ENCODE measurements at places on chromosomes 5 and 9.

DNA sequence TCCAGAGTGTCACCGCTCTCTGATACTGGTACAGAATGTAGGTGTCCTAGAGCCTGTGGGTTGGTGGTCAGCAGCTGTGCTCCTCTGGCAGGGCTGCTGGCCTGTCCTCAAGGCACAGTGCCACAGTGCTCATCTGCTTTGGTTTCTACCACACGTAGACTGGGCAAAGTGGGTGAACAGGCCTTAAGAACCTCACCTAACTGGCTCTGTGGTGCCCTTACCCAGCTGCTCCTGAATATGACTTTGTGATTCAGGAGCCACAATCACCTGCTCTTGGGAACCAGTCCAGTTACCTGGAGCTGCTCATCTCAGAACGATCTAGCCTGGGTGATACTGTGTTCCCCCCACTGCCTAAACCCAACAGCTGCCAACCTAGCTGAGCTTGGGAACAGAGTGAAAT is 6.4 kb downstream of the NOP16 start:
- DNase-seq: no peak

DNA sequence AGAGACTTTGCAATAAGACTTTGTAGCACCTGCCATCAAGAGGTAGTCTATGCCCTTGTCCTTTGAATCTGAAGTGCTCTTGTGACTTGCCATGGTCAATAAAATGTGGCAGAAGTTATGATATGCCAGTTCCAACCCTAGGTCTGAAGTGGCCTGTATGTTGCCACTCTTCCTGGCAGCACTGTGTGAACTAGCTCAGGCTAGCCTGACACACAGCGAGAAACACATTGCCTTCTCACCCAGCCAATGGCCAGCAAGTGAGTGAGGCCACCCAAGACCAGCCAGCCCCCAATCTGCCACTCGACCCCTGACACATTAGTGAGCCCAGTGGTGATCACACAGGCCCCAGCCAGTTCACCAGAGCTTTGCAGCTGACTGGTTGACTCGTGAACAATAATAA is 52.7 kb upstream of the OSMR start:
- DNase-seq: no peak

DNA sequence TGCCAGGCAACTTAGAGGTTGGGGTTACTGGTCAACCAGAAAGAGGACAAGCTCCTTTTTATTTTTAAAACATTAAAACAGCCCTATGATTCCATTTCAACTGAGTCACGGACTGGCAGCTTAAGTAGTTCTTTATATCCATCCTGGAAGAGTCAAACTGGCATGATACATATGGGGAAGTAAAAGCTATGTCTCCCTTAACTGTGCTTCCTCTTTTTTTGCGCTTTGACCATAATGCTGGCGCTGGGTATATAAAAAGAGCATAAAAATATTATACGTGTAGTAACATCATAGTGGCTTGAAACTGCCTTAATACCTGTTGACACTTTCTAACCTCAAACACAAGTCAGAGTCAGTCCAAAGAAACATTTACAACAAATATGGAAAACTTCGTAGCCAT is 274.4 kb downstream of the CSNK1G3 start:
- DNase-seq: no peak

DNA sequence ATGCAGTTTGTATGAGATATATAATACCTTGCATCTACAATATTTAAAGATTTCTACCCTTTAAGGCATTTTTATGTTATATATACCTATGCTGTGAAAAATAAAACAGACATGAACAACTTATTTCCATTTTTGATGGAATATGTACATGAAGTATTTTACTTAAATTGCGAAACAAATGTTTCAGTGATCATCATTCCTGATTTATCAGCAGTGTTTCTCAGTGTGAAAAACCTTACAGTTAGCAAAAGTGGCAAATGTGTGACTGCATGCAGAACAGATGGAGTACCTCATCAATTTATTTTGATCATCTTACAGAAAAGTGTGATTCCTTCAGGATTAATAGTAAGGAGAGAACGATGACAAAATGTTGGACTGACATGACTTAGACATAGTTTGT is 43.1 kb downstream of the PRR16 start:
- no peak for DNase-seq

GRCh38 chr5:53478411-53479044 is 1.9 kb upstream of the FST start:
- peak; percentile 30 for DNase-seq

DNA sequence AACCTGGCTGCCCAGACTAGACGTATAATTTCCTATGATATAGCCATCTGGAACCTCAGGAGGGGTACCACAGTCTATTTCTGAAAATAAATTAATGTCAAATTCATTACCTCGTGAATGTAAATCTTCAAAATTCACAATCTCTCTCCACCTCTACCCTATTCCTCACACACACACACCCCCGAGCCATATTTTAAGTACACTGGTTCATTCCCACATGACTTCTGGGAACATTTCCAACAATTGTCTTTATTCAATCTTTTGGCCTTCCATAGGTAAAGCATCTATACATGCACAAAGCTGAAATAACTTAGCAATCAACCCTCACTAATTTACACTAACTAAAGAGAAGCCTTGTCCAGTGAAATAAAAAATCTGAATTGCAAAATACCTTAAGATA is 32.7 kb downstream of the SUSD1 start:
- no peak for DNase-seq

DNA sequence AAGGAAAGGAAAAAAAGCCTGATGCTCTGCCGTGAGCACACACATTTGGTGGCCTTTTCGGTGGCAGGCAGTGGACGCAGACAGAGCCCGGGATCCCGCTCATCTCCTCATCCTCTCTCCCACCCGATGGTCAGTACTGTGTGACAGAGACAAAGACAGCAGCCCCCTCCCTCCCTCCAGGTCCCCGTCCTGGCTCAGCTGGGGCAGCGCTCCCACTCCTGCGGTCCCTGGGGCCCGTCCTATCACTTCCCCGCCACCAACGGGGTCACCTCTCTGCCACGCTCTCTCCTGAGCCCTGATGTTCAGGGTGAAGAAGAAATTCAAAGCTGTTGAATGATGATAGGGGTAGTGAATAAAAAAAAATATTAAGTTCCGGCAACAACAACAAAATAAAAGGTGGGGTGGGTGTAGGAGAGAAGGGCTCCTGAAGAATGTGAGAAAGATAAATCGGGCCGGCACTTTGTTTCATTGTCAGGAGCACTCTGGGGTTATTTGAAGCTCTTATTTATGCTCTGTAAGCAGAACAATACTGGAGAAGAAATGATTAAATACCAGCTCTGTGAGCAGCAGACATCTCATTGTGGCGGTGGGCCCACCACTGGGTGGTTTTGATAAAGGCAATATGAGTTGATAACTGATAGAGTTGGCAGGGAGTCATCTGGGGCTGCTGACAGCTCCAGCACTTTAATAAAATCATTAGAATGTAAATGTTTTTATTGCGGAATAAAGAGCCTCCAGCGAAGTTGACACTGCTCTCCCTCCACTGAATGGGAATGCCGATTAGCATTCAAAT is 417.7 kb downstream of the IRX1 start:
- no peak for DNase-seq

GRCh38 chr9:121328876-121329681 is 41.0 kb downstream of the STOM start:
- no peak for DNase-seq

GRCh38 chr9:21096172-21096900 is 18.6 kb upstream of the IFNB1 start:
- DNase-seq: peak; percentile 55

DNA sequence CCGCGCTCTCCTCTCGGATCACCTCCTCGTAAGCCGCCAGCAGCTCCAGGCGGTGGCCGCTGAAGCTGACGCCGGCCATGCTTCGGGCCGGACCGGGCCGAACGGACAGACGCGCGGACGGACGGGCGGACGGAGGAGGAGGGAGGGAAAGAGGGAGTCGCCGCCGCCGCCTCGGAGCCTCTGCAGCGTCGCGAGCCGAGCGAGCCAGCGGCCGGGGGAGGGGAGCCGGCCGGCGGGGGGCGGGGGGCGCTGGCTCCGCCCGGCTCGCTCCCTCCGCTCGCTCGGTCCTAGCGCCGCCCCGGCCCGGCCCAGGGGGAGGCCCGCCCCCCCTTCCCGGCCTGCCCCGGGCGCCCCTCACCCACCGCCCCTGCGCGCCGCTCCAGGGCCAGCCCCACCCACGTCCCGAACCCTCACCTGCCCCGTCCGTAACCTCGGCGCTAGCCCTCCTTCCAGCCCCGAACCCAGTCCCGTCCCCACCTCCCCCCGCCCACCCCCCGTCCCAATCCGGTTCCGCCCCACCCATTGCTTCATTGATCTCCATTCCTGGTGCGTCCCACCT is at the start of gene DBN1:
Gene DBN1 (minus strand): TSS at position 192 of the 559 bp plus-strand sequence. CDS start 113 bp downstream, at position 79.
- no peak for DNase-seq

- no peak for DNase-seq
Observed at GRCh38 chr5:157944938-157945337, 86.0 kb upstream of the CLINT1 start.

Measured in activated CD4-positive, alpha-beta T cell treated with anti-CD3 and anti-CD28 coated beads, Interleukin-2, Interleukin-4, amounts not matched to agents 100 ng/mL and 50 ng/mL, durations not matched to agents 16 hours and 8 hours (primary cell).